ENCODE measurements at places on chromosomes 1 and 21.

DNA sequence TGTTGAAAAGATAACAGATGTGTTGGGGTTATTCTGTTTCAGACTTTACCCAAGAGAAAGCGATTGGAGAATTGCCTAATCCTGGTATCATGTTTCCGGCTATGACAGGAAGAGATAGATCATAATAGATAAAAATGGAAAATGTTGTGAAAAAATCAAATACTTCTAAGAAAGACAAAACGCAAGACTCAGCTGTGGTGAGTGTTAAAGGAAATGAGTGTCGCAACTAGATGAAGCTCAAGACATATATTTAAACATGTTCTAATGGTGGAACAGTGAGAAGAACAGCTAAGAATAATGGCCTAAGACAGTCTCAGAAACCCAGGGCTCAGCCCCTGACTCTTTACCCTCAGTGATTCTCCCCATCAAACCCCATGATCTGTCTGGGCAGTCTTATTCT is 426.7 kb upstream of the RUNX1 start:
- no peak for DNase-seq

GRCh38 chr1:197902131-197902453 is 338 bp upstream of the C1orf53 start:
- DNase-seq = no peak

DNA sequence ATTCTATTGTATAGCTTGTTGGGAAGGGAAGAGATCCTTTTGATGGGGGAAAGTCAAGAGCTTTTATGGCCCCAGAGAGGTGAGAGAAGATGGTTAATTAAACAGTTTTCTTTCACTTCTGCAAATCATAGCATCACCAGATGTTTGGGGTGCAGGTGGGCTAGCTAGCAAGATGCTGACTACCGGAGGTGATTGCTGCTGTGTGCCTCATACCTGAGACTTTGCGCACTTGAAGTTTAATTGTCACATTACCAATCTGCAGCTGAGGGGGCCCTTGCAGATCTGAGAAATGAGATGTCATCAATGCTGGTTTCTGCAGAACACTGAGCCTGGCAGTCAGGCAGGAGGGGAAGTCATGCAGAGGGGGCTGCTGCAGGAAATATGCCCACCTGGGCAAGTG is 73.9 kb downstream of the SNRPE start:
- no peak for DNase-seq

DNA sequence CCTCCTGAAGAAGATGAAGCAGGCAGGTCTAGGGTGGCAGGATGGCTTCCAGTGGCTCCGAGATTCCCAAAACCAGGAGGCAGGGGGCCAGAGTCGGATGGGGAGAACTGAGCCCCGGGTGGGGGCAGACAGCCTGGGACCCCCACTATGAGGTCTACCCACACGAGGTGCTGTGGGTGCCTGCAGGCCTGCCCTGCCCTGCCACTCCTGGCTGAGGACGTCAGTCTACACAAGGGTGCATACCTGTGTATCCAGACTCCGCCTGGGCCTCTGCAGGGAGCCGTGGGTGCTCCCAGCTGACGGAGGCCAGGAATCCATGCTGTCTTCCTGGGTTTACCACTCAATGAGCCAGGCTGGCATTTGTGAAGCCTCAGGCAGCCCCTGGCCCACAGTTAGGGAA is 80.3 kb downstream of the PRDM16 start:
- no peak for DNase-seq

- no peak for DNase-seq
Measured at GRCh38 chr1:116147972-116148371, 36.8 kb downstream of the MAB21L3 start.

- no peak for DNase-seq
Measured at GRCh38 chr1:94551449-94551848, 9.9 kb upstream of the F3 start.

DNA sequence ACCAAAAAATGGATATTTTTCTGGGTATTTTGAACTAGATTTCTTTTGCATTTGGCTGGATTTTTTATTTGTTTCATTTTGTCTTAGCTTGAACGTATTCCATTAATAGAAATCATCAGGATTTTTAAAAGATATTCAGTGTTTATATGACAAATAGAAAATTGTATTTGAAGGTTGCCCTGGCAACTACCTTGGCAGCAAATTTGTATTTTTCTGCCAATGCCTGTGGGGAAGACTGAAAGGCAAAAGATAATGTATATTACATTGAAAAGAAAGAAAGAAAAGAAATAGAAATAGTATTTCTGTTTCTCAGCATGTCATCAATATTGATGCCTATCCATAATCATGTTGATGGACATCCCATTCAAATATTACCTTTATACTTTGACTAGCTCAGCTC is 16.8 kb downstream of the VCAM1 start:
- no peak for DNase-seq

GRCh38 chr1:214670098-214670497 is 67.1 kb downstream of the CENPF start:
- no peak for DNase-seq

DNA sequence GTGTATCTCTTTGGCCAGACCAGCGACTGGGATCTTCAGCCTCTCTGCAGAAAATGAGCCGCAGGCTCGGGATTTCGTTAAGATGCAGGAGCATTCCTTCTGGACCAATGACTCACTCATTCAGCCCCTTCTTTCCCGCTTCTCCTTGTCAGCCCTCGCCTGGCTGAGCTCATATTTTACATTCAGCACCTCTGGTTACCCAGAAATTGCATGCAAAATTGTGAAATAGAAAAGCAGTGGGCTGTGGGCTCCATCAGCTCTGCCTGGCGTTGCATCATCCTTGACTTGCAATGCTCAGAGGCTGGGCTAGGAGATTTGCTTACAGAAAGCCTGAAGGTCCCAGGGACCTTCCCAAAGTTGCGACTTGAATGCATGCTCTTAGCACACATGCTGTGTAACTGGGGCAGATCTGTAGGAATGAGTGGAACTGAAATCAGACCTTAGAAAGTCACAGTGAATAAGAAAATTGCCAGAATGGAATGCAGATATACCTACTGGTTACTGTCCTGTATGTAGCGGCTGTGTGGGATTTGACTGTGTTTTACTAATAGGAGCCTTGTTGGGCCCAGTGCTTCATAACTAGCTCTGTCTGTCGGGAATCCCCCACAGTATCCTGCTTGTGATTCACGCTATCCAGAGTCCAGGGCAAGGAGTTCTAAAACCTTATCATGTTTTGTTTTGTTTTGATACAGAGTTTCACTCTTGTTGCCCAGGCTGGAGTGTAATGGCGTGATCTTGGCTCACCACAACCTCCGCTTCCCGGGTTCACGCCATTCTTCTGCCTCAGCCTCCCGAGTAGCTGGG is 444.8 kb downstream of the KIF26B start:
- no peak for DNase-seq

- no peak for DNase-seq
Measured at GRCh38 chr1:63931468-63931867, 157.7 kb downstream of the ROR1 start.

DNA sequence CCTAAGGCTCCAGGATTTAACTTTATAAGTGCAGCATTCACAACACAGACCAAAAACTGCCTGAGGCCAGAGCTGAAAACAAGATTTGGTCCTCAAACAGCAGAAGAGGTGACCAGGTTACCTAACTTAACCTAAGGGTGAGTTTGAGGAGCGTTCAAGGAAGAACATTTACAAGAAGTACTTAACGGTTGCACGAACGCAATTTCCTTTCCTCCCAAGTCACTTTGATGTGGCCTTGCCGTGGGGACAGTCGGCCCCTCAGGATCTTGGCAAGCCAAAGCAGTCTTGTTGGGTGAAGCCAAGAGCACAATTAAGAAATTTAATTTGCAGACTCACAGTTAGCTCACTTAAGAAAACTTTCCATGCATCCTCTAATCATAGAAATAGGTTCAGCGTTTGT is 202.6 kb upstream of the COA6 start:
- DNase-seq = no peak

GRCh38 chr1:23018661-23019093 is 591 bp upstream of the KDM1A start:
- DNase-seq = no peak

DNA sequence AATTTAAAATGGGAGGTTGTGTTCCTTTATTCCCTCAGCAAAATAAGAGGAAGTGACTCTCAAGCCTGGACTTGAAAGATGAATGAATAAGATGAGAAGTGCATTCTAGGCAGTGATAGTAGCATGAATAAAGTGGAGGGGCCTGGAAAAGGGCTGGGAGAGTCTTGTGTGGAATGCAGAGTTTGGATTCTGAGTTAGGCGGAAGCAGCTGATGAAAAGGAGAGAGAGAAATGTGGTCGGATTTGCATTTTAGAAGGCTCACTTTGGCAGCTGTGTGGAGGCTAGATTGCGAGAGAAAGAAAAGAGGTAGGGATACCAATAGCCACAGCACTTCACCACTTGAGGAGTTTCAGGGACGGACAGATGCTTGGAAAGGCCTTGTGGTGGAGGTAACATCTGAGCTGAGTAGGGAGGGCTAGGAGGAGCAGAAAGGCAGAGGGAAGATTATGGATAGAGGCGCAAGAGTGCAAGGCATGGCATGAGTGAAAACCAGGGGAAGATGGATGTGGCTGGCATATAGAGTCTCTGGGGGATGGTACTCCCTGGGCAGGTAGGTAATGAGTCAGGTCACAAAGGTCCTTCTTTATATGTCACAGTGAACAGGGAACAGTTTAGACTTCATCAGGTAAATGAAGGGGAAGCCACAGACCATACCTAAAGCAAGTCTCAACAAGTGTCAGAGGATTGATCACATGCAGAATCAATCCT is 59.6 kb downstream of the ST3GAL3 start:
- DNase-seq = no peak

- no peak for DNase-seq
Measured at GRCh38 chr1:223713546-223714420, 1.4 kb downstream of the CAPN2 start.

- no peak for DNase-seq
Measured at GRCh38 chr1:151581451-151581850, 30.4 kb upstream of the SNX27 start.

GRCh38 chr1:200526709-200527612 is 93.6 kb downstream of the KIF14 start:
- no peak for DNase-seq

DNA sequence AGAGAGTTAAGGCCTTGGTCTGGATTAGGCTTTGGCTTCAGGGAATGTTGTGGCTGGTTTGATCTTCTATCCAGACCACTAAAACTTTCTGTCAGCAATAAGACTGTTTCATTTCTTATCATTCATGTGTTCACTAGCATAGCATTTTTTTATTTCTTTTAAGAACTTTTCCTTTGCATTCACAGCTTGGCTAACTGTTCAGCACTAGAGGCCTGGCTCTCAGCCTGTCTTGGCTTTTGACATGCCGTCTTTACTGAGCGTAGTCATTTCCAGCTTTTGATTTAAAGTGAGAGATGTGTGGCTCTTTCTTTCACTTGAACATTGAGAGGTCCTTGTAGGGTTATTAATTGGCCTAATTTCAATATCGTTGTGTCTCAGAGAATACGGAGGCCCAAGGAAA is 62.5 kb downstream of the RNF220 start:
- DNase-seq = no peak

DNA sequence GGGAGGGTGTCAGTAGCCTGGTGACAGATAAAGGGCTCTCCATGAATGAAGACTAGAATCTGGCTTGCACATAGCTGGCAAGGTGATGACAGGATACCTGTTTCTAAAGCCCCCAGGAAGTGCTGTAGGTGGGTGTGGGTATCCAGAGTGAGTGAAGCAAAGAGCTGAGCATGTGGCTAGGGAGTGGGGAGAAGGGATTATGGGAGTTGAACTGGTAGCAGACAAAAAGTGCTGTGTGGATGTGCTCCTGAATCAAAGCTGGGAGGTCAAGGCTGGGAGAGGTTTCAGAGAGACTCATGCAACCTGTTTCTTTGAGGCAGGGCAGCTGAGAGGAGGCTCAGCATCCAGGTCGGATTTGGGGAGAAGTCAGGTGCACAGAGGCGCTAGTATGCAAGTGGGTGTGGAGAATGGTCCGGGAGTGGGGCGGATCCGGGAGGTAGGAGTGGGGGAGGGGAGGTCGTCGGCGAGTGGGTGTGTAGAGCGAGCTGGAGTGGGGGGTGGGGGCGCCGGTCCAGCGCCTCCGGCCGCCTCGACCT is 600 bp downstream of the ASTN1 start:
- no peak for DNase-seq

DNA sequence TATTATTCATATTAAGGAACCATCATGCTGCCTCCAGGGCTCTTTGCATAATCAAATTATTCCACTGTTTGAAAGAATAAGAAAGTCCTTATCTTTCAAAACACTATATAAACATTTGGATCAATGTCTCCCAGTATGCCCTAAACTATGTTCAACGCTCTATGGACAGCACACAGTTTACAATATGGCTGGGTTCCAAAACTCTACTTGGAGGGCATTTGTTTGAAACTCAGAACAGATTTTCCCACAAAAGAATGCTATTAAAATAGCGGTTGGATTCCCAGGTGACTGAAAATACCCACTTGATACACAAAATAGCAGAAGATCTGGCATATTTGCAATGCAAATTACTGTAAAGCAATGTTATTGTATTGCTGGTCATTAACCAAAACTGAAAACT is 3.2 kb downstream of the HAO2 start:
- DNase-seq = no peak

GRCh38 chr1:224047538-224047937 is 66.4 kb upstream of the FBXO28 start:
- no peak for DNase-seq

DNA sequence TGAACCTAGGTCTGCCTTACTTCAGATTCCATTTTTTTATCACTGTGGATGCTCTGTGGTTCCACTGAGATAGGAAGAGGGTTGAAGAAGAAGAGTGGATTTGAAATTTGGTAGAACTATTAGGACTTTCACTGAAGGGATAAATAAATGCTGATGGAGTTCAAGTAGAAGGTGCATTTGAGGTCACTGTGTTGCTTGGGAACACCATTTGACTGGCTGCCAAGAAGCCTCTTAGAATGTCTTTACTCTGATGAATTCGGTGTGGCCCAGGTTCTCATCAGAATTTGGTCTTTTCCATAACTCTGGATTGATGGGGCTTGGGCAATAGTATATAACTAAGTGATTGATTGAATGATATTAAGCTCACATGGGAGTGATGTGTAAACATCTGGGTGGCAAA is 11.9 kb downstream of the XPR1 start:
- DNase-seq = no peak

DNA sequence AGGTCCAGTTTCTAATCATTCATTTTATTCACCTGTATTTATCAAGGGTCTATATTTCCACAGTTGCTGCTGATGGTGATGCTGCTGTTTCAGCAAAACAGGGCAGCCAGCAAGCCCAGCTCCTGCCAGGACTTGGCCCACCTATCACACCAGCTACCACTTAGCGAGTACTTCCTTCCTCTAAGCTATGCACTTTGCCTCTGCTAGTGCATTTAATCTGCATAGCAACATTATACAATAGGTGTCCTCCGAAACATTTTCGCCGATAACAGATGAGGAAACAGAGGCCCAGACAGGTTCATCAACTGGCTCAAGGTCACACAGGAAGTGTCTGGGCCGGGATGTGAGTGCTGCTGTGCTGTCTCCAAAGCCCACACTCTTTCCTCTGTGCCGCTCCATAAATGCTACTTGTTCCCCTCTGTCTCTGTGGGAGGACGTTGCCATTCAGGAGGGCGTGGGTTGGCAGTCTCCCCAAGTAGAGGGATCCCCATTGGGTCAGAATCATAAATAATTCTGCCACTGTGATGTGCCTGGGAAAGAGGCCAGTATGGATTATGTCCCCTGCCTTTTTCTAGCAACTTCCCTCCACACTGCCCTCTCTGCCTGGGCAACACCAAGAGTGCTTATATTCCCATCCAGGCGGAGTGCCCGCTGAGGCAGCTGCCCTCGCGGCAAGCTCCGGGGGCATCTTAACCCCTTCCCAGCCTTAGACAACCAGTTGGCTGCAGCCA is 9.4 kb upstream of the PLEKHA6 start:
- no peak for DNase-seq

GRCh38 chr1:232398823-232399222 is 231.1 kb downstream of the SIPA1L2 start:
- DNase-seq = no peak
